ENCODE measurements at places on chromosomes 4 and X.

DNA sequence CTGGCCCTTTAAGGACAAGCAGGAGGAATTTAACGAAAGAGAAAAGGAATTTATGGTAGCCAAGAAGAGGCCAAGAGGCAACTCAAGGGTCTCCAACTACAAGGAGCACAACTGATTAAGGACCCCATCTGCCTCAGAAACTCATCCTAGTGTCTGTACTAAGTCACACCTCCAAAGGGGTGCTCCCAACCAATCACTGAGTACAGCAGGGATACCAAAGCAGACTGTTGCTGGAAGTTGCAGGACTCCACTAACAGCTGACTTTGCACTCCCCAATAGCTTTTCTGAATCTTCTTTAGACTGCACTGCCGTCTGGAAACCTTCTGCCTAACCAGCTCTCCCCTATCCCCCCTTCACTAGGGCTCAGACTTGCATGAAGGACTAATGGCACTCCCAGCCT, 50.6 kb downstream of the ATP11C start:
- no peak for DNase-seq

DNA sequence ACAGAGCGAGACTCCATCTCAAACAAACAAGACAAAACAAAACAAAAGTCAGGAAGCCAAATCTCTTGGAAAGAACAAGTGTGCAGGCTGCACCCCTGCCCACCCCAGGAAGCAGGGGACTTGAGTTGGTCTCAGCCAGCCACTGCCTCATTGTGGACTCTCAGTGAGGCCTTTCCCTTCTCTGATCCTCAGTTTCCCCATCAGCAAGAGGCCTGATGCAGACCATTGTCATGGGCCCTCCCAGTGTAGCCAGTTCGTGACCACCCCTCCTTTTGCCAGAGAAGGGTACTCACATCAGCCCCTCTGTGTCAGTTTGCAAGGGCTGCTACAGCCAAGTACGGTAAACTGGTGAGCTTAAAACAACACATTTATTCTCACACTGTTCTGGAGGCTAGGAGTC, 48.9 kb upstream of the MAMLD1 start:
- DNase-seq: no peak

DNA sequence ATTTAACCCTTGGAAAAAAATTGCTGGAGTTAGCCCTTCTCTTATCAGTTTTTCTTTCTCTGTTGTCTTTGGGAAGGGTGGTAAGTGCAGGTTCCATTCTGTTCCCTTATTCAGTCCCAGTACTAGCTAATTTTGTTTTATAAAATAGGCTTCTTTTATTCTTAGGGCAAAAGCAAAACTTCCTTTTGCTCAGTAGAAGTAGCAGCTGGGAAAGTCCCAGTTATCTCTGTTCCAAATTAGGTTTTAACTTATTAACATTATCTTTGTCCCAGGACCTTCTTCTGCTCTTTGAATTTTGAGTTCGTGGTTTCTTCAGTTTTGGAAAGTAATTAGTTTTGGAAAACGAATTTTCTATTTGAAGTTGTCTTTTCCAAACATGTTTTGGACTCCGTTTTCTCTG, 61.1 kb downstream of the BANK1 start:
- DNase-seq: no peak

DNA sequence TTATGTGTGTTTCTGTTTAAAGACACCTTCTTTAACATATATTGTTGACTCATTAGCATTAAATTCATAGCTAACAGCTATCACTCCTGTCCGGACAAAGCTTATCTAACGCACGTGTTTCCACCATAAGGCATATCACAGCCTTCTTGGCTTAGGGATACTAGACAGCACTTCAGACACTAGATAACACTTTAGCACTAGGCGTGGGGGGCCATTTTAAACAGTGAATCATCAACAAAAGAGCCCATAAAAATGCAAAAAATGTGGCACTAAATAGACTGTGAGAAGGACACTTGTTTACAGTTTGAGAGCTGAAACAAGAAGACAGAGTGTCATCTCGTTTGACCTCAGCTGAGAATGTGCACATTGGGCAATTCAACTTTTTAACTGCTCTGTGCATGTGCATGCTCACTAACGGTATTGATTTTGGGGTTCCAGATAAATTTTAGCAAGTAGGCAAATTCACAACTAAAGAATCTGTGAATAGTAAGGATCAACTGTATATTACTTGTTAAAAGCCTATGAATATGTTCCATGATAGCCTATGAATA, 58.9 kb upstream of the RAI2 start:
- no peak for DNase-seq

DNA sequence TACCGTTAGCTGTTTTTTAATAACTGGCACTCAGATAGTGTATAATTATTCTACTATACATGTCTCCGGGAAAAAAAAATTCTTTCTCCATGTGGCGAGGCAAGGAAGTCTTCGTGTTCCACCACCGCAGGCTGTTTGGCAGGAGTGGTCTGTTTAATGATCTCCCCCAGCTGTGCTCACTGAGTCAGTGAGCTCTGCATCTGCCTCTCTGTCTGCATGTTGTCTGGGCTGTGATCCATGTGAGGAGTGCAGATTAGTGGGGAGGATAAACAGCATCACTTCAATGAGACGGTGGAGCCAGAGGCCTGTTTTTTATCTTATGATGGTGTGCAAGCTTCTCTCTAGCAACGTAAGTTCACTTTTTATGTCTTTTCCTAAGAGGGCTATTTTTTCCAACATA, 69.8 kb downstream of the RPS3A start:
- no peak for DNase-seq

- DNase-seq: no peak
These were observed 15.7 kb upstream of the DRP2 start for GRCh38 chrX:101203761-101204351.

DNA sequence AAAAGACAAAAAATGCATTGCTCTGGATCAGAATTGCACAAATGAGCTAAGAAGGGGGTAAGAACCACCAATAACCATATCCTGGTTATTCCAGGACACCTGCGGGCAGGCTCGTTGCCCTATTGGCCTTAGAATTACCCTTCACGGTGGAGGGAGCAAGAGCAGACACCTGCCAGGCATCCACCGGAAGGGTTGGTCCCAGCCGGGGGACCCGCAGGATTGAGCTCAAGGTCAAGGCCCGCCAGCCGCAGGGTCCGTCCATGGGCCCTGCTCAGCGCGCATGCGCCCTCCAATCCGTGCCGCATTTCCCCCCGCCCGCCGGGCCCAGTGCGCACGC, 575 bp downstream of the SLC25A6 start:
- no peak for DNase-seq
